Naive thymus-derived CD8-positive, alpha-beta T cell (primary cell): ENCODE measurements at places on chromosomes 1 and 21. TPM values are rescaled to one million over a fixed set of nuclear protein-coding genes. Genes with fewer than 3 reads are reported as not detected.

GRCh38 chr1:3510136-3510955, 55.9 kb downstream of the ARHGEF16 start:
- no peak for DNase-seq

GRCh38 chr1:46606255-46606965, 2.3 kb upstream of the MKNK1 start:
- DNase-seq = no peak

GRCh38 chr1:53384796-53385195, 56.9 kb upstream of the LRP8 start:
- DNase-seq = no peak

DNA sequence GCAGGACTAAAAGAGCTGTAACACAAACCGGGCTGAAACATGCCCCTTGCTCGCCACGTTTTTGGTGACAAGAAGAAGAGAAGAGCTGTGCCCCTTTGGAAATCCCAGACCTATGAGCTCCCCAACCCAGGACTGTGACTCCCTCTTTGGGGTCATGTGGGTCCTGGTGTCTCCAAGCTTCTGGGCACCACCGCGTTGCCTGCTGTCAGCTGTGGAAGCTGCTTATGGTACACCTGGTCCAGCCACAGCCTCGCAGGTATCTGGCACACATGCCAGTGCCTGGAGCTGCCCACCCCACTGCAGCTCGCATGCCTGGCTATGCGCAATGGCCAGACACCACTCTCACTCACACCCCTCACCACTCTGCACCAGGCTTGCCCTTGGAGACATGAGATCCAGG, 171.8 kb downstream of the MATN1 start:
- no peak for DNase-seq

DNA sequence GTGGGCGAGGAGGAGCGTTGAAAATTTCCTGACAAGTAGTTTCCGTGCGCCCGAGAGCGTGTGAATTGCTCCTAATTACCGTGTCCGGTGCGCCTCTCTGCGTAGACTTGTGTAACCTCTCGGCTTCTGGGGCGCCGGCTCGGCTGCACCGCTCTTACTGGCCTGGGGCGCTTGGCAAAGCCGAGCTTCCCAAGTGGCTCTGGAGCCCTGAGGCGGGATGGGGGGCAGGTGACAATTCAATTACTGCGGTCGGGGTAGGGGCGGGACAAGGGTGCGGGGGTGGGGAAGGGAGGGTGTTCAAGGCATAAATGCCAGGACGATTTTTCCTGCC, 392 bp upstream of the DMRTA2 start:
- DNase-seq = no peak

DNA sequence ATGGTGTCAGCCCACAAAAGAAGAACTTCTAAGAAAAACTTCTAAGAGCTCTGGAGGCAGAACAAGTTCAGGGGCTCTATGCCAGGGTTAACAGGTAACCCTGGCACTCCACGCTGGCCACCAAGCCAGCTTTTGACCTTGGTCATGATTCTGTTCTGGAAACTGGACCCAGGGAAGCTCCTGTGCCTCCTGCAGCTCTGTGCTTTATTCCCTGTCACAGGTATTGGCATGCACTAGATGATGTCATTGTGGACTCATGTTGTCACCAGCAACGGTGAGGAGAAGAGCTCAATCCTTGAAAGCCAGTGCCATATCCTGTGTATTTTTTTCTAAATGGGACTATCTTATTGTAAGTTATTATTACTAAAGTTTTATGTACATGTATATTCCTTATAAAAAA, 56.7 kb upstream of the GCLM start:
- DNase-seq = no peak

- no peak for DNase-seq
These were observed 6.1 kb upstream of the EVA1C start for GRCh38 chr21:32406405-32406804.

- DNase-seq = no peak
These were observed 75.5 kb upstream of the ANGPTL1 start for GRCh38 chr1:178946416-178946815.

GRCh38 chr1:91572044-91572443, 71.4 kb downstream of the CDC7 start:
- no peak for DNase-seq

DNA sequence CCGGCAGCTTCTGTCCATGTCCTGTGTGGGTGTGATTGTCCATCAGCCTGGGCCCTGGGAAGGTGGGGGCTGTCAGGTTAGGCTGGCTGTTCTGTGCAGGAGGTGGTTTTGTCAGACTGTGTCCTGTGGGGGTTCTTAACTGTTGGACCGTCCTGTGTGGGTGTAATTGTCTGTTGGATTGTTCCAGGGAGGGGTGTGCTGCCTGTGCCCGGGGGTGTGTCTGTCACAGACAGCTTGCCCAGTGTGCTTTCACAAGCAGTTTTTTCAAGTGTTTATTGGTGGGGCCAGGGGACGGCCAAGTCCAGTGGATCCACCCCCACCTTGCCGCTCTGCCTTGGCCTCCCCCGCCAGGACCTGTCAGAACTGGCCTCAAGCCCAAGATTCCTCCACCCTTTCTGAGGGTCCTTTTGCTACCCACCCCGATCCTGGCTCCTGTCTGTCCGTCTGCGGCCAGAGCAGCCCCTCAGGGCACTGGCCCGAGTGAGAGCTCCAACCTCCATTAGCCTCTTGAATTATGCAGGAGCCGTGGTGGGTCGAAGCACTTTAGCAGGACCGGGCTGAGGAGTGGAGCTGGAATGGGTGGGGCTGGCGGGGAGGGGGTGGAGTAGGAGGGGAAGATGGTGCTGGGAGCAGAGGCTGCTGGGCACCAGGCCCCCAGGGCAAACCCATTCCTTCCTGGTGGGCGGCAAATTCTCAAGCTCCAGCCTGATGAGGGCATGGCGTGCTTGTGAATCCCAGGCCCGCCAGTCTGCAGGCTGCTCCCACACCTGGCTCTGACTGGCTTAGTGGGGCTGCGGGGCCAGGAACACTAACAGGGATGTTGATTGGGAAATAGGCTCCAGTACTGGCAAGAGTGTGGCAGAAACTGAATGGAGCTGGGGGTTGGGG, 47.2 kb downstream of the PTPRF start:
- no peak for DNase-seq

DNA sequence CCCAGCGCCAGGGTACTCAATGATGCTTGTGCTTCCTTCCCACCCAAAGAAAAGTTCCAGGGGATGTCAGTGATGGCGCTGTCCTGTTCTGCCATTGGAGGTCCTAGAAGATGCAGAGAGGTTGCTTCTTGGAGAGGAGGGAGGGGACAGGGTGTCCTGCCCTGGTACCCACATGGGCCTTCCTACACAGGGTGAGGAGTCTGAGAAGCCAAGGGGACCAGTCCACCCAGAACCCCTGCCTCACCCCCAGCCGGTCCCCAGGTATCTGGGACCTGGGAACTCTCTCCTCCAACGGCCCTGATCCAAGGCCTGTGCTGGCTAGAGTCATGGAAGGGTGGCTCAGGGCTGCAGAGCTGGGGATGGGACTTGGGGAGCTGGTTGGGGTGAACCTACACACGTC, 259.4 kb downstream of the KCNJ6 start:
- no peak for DNase-seq

DNA sequence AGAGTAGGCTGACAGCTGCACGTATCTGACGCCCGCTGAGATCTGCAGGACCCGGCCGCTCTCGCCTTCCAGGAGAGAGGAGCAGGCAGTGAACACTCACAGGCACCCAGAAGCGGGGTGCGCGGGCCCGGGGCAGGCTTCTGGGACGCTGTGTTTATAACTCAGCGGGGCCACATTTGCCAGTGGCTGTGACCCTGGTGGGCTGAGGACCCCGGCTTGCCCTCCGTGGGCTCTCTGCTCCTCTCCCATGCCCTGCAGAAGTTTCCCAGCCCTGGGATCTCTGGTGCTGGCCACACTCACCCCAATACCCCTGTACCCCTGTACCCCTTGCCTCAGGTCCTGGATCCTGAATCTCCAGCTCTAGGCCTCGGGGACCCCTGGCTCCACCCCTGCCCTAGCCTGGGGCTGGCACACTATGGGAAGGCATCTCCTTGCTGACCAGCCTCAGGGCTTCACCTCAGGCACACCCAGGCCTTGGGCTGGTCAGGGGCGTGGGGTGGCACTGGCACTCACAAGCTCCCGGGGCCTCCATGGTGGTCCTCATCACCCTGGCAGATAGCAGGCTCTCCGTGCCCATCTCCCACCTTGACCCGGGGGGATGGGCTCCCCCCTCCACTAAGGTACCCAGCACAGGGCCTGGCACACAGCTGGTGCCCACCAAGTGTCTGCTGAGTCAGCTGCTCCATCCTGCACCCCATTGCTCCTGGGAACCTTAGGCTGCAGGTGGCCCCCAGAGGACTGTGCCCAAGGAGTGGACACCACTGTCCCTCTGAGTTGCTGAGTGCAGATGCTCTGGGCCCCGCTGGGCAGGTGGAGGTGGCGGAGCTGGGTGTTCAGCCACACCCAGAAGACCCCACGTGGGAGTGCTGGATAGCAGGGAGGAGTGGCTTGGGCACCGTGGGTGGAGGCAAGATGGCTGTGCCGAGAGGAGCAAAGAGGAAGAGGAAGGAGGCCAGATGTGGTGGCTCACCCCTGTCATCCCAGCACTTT, 32.4 kb downstream of the MORN1 start:
- no peak for DNase-seq

DNA sequence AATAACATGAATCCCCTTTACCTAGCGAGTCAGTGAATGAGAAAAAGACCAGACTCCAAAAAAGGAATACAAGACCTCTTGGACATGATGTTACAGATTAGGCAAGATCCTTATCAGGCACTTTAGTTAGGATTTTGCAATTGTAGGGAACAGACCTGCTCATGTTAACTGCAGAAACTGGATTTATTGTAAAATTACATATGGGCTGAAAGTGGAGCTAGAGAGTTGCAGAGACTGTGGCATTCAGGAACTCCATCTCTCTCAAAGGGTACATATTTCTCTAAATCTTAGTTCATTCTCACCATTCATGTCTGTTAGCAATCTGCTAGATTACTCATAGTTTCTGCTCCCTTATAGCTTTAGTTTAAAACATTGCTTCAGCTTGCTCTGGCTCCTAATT, 142.2 kb downstream of the PAPPA2 start:
- DNase-seq = no peak

DNA sequence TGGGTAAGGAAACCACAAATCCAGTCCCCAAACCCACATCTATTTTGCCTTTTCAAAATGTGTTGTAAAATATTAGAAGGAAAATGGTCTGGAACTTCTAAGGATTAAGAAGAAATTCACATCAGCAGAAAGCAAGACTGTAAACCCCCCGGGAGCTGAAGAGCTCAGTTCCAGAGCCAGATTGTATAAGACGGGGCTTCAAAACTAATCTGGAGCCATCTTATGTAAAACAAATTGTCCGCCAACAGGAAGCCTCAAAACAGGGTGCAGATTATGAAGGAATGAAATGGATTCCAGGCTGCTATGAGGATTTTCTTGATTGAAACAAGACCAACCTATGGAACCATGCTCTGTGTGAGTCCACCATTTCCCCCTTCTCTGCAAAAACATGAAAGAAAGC, 25.1 kb upstream of the HUNK start:
- DNase-seq = no peak

DNA sequence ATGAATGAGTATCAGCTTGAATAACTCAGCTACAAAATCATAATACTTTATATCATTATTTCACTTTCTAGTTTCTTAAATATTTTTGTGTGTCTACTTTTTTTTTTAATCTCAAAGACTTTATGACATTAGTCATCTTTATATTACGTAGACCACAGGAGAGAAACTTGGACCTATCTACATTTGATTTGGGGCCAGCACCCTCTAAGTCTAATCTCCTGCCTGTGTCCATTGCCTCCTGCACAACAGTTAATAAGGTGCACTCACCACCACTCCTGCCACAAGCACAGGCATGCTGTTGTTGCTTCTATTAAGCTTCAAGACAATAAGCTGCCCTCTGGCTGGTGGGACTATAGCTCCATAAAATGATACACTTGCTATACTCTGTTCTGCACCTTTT, 70.4 kb downstream of the DIRAS3 start:
- DNase-seq = no peak

GRCh38 chr1:45258059-45258650, 51.8 kb upstream of the ZSWIM5 start:
- DNase-seq = no peak

DNA sequence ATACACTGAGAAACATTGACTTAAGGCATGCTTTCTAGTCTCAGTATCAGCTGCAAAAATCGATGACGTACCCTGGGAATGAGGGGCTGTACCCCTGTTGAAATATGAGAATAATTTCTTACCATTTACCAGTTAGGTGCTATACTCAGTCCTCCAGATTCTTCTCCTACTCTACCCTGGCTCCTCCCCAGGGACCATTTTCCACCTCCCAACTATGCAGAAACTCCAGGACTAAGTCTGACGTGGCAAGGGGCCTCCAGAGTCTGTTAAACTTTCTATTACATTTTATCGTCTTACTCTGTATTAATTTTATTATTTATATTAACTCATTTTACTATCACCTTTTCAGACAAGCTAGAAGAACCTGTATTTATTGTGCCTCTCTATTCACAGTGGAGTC, 124.3 kb downstream of the CYYR1 start:
- DNase-seq = no peak

- no peak for DNase-seq
These were observed 1.7 kb downstream of the SEMA6C start for GRCh38 chr1:151144474-151145303.

- no peak for DNase-seq
These were observed 5.9 kb upstream of the SHISAL2A start for GRCh38 chr1:52627028-52627427.

DNA sequence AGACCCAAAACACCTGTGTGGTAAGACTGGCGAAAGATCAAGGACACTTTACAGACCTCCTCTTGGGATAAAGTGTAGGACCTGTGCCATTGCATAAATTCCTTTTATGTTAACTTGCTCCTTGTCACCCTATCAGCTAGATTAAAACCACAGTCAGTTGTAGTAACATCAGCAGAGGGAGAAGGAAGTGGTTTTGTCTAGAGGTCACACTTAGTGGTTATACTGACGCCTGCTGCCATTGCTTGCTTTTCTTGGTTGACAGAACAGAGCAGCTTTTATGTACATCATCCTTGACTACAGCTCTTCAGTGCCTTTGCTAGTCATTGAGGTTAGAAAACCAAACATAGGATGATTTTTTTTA, 101.4 kb downstream of the PBX1 start:
- no peak for DNase-seq

PGBD2 gene
- 14.3 TPM for total RNA-seq

OTUD7B gene
- 11.3 TPM for total RNA-seq

NR1I3 gene
- not detected for total RNA-seq

SPRR4 gene
- not detected for total RNA-seq

UBAP2L gene
- 206 TPM for total RNA-seq

LCE1B gene
- total RNA-seq = not detected

TFF2 gene
- not detected for total RNA-seq

OR13G1 gene
- not detected for total RNA-seq

OR2M4 gene
- not detected for total RNA-seq

SEC16B gene
- not detected for total RNA-seq

NBPF3 gene
- total RNA-seq = 19.6 TPM
